ENCODE measurements at places on chromosomes 7 and 10. TPM values are rescaled to one million over a fixed set of nuclear protein-coding genes. Genes with fewer than 3 reads are reported as not detected.

The HTR5A gene
- total RNA-seq: not detected

The APBB1IP gene
- total RNA-seq: 0.21 TPM

DNA sequence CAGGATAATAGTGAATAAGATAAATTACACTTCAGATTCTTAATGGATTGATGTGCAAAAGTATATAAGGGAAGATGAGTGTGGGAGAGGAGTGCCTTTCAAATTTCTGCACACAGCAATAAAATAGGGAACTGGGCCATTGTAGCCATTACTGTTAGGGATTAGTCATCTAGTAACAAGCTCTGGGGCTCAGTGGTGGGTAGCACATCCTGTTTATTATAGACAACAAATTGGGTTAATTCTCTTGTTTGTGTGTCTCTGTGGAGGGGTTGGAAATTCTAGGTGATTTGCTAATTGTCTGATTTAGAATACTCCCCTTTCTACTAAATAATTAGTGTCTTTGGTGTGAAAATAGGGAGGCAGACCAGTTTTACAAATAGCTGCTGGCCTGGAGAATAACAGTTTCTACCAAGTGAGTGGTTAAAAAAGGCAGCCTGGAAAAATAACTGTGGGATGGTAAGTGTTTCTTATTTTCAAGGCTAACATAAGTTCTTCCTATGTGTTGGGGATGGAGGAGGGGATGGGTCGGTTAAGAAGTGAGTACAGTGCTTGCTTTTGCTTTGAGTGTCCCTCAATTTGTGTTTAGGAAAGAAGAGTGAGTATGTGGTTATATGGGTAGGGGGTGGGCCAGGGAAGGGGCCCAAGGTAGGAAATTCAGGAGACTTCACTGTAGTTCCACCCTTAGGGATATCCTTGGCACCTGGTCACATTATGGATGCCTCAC, 43.3 kb upstream of the TMEM248 start:
- no peak for DNase-seq

GRCh38 chr10:52729271-52730104, 43.1 kb downstream of the MBL2 start:
- DNase-seq: peak; percentile 38

DNA sequence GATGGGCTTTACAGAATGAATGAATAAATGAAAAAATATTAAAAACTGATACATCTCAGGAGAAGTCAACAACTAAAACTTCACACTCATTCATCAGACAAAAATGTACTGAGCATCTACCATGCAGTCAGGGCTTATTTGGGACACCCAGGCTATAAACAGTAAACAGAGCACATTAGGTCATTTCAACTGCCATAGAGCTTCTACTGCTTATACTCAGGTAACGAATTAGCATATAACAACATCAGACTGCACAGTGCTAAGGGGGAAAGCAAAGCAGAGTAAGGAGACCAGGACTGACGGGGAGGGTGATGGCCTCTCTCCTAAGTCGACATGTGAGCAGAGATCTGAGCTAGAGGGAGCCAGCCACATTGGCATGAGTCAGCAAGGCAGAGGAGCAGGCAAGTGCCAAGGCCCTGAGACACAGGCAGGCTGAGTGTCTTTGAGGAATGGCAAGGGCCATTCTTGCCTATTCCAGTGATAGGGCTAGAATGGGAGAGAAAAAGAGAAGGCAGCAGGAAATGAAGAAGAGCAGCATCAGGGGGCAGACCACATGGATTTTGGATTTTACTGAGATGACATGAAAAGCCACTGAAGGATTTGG, 528.9 kb downstream of the PARD3 start:
- DNase-seq: no peak

The PON2 gene
- 116 TPM for total RNA-seq

- DNase-seq: no peak
These were observed 26.1 kb downstream of the PRKCQ start for GRCh38 chr10:6553937-6554336.

DNA sequence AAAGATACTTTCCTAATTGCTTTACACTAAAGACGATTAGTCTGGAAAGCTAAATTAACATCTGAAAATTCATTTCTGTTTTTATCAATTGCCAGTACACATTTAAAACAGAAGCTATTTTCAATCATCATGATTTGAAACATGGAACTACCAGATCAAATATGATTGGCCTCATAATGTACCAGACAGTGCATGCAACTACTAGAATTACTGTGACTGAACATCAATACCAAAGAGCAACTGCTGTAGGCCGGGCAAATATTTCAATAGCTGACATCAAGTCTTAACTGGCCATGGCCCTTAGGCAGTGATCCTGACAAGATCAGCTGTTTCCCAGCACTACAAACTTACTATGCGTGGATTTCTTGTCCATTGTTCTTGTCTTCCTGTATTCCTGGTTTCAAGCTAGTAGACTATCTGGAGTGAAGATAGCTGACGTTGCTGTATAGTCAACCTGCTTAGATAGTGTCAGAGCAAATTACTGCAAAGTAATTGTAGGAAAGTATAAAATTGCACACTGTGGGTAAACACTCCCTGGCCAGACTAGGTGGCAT, 21.7 kb upstream of the WNT16 start:
- no peak for DNase-seq

- DNase-seq: no peak
These were observed 95.7 kb upstream of the PALS2 start for GRCh38 chr7:24477398-24478136.

The RGS10 gene
- 68.6 TPM for total RNA-seq

GRCh38 chr7:100568896-100569844, 4.5 kb downstream of the SAP25 start:
- no peak for DNase-seq

Measured in Panc1 (cell line).